ENCODE measurements at places on chromosomes 11 and 22.
A peak's percentile ranks its signal among the peaks of the same experiment; 100 is the strongest.

DNA sequence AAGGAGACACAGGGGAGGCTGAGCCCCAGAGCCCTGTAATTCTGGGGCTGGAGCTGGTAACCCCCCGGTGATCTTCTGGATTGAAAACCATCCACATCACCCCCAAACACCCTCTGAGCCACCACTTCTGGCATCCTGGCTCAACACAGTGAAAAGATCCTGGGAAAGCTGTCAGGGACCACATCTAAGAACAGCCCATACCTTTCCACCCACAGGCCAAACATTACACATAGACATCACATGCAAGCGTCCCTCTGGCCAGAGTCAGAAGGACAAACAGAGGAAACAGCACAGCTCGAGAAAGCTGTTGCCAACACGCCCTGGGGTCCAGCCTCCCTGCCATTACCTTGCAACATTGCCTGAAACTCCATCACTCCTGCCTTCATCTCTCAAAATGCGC, 469.5 kb downstream of the SOX6 start:
- H3K27ac ChIP-seq, result no peak overlapping the region
- H3K27me3 ChIP-seq, result no peaks in the 10 kb centered on the region
- no peaks in the 10 kb centered on the region for H3K36me3 ChIP-seq
- DNase-seq, result no peak
- H3K4me3 ChIP-seq, result no peak overlapping the region

- H3K36me3 ChIP-seq, result no peaks in the 10 kb centered on the region
- DNase-seq, result no peak
- H3K27me3 ChIP-seq, result no peaks in the 10 kb centered on the region
- H3K27ac ChIP-seq, result no peak overlapping the region
Observed at GRCh38 chr11:80086496-80087055, 645.7 kb upstream of the TENM4 start.

- H3K27me3 ChIP-seq, result no peaks in the 10 kb centered on the region
- H3K4me3 ChIP-seq, result no peak overlapping the region
- no peaks in the 10 kb centered on the region for H3K4me1 ChIP-seq
- no peak for DNase-seq
Observed at GRCh38 chr11:59302991-59303390, 55.7 kb upstream of the OR5AN1 start.

GRCh38 chr11:34976496-34977088, 60.2 kb downstream of the PDHX start:
- H3K27me3 ChIP-seq, result no peaks in the 10 kb centered on the region
- peaks cover 12% of the 10 kb centered on the region for H3K4me1 ChIP-seq
- DNase-seq, result no peak
- H3K27ac ChIP-seq, result peak overlapping the region; percentile 12
- H3K4me3 ChIP-seq, result no peak overlapping the region

- no peak overlapping the region for H3K4me3 ChIP-seq
- H3K27me3 ChIP-seq, result peaks cover 23% of the 10 kb centered on the region
- DNase-seq, result no peak
- no peaks in the 10 kb centered on the region for H3K4me1 ChIP-seq
- no peaks in the 10 kb centered on the region for H3K36me3 ChIP-seq
- H3K27ac ChIP-seq, result no peak overlapping the region
Observed at GRCh38 chr11:17421781-17422180, 33.3 kb upstream of the KCNJ11 start.

DNA sequence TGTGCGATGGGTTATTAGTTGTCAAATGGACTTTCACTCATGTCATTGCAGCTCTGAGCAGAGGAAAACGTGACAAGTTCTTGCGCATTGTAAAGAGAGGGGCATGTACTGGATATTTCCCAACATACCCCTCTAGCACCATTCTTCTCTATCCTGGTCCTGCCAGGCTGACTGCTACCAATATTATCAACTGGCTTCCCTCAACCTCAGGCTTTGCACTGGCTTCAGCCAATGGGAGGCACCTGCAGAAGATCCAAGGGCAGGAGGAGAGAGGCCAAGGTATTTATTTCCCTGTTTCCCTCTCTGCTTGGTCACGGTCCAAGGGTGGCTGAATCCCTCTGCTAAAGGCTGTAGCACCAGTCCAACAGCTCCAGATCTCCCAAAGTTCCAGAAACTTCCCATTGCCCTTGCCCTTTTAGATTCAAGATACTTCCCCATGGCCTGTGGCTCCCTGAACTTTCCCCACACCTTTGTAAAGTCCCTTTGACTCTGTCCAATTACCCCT, 175.6 kb upstream of the NECTIN1 start:
- no peaks in the 10 kb centered on the region for H3K36me3 ChIP-seq
- H3K27ac ChIP-seq, result no peak overlapping the region
- peaks cover 31% of the 10 kb centered on the region for H3K4me1 ChIP-seq
- no peaks in the 10 kb centered on the region for H3K27me3 ChIP-seq
- H3K4me3 ChIP-seq, result no peak overlapping the region

- DNase-seq, result no peak
- no peak overlapping the region for H3K4me3 ChIP-seq
- H3K27me3 ChIP-seq, result no peaks in the 10 kb centered on the region
- H3K36me3 ChIP-seq, result no peaks in the 10 kb centered on the region
- H3K27ac ChIP-seq, result no peak overlapping the region
Observed at GRCh38 chr22:48301421-48301820, 1526.3 kb downstream of the BRD1 start.

DNA sequence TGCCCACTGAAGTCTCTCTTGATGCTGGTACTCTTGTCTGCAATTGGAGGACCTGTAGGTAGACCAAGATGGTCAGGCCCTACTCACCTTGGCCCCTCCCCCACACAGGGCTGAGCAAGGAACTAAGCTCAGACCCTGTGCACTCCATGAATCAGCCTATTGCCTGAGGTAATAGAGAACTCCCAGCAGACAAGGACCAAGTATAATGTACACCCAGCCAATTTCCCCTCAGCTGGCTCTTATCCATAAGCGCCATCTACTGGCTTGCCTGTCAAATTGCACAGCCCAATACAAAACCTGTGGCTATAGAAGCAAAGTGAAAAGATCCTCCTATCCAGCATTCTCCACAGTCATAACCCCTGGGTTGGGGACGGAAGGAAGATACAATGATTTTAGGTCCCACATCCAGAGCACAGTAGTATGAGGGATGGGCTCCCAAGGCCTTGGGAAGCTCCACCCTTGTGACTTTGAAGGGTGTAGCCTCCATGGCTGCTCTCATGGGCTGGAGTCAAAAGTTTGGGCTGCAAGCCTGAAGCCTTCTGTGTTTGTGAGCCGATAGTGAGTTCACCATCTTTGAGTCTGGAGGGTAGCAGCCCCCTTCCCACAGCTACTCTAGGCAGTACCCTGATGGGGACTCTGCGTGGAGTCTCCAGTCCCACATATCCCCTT, 56.0 kb downstream of the GLYATL2 start:
- H3K4me3 ChIP-seq, result no peak overlapping the region
- no peak overlapping the region for H3K27ac ChIP-seq
- no peaks in the 10 kb centered on the region for H3K36me3 ChIP-seq

GRCh38 chr11:119918347-119918746, 189.3 kb upstream of the NECTIN1 start:
- H3K36me3 ChIP-seq, result no peaks in the 10 kb centered on the region
- no peaks in the 10 kb centered on the region for H3K4me1 ChIP-seq
- H3K27me3 ChIP-seq, result peaks cover 5% of the 10 kb centered on the region
- DNase-seq, result no peak

Data from hepatocyte (in vitro differentiated cells).